NCI-H446 (cell line): ENCODE measurements at places on chromosomes 16 and 17.

DNA sequence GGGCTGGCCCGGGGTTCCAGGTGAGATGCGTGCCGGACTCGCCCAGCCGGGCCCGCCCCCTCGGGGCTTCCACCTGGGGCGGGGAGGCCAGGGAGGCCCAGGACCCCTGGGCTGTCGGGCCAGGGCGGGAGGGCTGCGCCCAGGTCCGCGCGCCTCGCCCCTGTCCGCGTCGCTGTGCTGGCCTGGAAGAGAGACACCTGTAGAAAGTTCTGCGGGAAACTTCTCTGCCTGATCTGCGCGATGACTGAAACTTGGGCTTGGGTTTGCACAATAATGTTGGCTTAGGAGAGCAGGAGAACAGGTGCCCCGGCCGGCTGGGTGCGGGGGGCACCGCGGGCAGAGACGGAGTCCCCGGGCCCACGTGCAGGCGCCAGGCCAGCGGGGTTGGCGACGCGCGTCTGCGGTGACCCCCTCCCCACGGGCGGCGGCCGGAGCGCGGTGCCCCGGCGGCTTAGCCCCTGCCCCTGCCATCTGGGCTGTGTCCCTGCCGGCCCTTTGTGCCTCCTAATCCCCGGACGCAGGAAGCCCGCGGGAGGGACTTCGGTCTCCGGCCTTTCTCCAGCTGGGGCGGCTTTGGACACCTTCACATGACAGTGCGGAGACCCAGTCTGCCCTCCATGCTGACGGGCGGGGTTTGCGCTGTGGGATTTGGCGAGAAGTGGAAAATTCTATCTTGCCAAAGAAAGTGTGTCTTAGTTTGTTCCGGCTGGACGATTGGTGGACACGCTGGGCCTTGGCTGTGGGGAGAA is 483 bp downstream of the LLGL2 start:
- no peak for DNase-seq

GRCh38 chr17:7411427-7411750 is 3.7 kb downstream of the NLGN2 start:
- DNase-seq: no peak

GRCh38 chr17:68908045-68908444 is 47.1 kb downstream of the ABCA8 start:
- no peak for DNase-seq

- DNase-seq: no peak
Observed at GRCh38 chr17:42087042-42087701, 11.1 kb downstream of the ZNF385C start.

DNA sequence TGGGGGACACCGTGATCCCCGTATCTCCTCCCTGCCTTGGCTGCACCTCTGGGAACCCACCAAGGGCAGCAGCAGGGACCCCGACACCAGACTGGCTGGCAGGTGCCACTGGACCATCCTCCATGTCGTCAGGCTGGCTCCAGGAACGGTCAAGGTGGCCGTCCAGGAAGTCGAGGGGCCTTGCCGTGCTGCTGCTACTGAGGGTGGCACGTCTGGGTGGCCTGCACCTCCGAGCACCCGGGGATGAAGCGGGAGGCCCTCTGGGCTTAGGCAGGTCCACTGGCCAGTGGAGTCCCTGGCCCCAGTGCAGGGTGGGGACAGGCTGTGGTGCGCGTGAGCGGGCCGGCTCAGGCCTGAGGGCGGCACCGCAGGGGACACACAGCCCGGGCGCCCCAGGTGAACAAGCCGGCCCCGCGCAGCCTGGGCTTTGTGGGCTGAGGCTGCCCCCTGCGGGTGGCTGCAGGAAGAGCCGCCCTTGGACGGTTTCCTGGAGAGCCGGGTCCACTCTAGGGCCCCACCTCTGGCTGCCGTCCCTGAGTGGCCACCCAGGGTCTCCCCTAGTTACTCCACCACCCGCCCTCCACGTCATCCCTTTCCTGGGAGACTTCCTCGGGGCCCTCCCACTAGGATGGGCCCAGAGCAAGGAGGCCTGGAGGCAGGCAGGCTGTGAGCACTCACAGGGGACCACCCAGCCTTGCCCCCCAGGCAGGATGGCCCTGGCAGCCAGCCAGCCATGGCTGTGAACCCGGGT is 42.8 kb upstream of the ZC3H18 start:
- DNase-seq: no peak

DNA sequence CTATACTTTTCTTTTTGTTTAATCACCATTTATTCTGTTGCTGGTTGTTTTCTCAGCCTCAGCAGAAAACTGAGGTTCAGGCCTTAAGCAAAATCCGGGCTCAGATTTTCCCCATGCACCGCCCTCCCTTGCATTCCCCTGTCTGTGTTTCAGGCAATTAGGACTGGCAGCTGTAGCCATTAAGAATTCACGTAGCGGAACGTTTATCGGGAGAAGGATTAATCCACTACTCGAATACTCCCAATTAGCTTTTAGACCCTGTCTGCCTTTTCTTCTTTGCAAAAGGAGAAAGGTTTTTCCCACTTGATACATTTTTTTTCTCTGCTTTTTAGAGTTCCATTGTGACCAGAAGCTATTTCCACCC is 173.1 kb downstream of the RPTOR start:
- DNase-seq: no peak

- no peak for DNase-seq
Observed at GRCh38 chr17:45965812-45966211, 33.2 kb upstream of the STH start.

DNA sequence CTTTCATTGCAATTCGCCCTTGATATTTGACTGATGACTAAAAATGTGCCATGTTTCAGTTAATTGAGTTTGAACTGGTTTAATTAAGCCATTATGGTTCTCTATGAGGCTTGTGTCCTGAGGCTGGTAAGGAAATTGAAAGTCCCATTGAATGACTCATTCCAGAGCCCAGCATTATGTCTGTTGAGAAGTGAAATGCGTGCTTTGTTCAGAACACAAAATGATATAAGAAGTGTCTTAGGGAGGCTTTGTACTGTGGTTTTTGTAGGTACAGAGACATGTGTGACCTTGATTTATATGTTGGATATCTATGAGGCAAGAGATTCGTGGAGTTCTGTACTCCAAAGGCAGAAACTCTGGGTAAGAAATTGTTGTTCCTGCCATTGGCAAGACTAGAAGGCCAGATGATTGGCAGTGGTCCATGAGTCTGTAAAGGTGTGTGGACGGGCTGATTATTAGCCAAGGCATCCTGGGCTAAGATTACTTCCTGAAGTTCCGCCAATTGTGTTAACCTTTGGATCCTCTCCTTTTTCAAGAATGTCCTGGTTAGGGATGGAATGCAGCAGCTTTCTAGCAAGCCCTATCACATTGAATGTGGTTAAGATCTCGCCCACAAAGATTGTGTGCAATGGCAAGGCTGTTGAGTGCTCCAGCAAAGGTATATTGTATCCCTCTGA is 103.7 kb downstream of the NPIPB5 start:
- no peak for DNase-seq

DNA sequence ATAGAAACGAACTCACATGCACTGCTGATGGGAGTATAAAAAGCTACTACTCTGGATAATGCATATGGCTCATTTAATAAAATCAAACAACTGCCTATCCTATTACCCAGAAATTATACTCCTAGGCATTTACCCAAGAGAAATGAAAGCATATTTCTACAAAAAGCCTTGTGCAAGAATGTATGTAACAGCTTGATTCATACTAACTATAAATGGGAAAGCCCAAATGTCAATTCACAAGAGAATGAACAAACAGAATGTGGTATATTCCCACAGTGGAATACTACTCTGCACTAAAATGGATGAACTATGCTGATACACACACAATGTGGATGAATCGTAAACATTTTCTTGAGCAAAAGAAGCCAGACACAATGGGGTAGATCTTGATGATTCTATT is 38.4 kb downstream of the KIAA0753 start:
- no peak for DNase-seq

DNA sequence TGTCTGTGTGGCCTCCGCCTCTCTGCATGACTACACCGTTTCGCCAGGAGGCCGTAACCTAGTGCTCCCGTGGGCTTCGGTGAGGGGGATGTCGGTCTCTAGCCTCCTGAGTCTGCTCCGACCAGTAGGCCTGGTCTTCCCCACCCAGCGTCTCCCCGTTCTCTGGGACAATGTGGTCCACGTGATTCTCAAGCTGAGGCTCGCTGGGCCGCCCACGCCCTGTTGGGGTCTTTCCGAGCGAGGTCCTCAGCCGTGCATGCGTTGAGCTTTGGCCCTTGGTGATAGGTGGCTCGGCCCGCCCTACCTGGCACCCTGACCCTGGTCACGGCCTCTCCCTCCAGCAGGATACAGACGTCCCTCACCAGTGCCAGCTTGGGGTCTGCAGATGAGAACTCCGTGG is 30.9 kb downstream of the TSC2 start:
- DNase-seq: no peak
